Naive thymus-derived CD4-positive, alpha-beta T cell (primary cell): ENCODE measurements at places on chromosomes 1 and 21. TPM values are rescaled to one million over a fixed set of nuclear protein-coding genes. Genes with fewer than 3 reads are reported as not detected.
A peak's percentile ranks its signal among the peaks of the same experiment; 100 is the strongest.

The OR2L3 gene
- polyA plus RNA-seq, result not detected

DNA sequence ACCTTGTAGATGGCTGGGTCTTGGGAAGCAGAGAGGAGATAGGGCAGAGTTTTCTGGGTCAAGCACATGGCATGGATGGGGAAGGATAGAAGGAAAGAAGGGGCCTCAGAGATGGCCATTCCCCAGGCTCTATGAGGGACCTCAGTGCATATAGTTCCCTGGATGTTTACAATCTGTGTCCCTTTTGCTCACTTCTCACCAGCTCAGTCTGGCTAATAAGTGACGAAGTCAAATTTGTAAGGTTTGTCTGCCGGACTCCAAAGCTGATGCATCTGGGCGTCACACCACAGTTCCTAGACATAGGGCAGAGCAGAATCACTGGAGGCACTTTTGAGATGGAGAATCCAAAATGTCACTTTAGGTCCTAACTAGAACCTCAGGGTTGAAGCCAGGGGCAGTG, 416.4 kb upstream of the PROX1 start:
- no peak overlapping the region for H3K27ac ChIP-seq
- H3K36me3 ChIP-seq, result no peaks in the 10 kb centered on the region

The CAPZA1 gene
- polyA plus RNA-seq, result 114 TPM

The MRPL37 gene
- polyA plus RNA-seq, result 64.1 TPM

DNA sequence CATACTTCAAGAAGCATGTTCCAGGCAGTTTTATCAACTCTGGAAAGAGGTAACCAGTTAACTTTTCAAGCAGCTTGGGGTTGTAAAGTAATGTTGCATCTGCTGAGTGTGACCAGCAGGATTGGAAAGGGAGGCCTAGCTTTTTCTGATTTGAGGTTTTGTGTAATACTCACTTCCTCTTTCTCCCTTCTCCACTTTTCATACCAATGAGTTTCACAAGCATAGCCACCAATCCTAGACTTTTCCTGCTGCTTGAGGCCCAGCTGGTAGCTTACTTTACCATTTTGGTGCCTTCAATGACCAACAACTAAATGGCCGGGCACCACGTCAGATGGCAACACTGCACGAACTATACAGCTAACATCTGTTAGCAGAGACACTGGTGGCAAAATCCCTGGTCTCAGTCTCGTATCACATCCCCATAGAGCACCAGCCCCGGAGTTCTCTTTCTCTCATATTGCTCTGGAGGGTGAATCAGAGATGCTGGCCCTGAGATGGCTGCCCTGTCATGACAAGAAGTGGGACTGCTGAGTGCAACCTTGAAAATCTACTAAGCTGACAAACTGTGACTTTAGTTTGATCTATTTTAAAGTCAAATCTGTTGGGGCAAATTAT, 14.8 kb upstream of the GPR88 start:
- no peaks in the 10 kb centered on the region for H3K4me1 ChIP-seq
- DNase-seq, result no peak
- H3K4me3 ChIP-seq, result no peak overlapping the region
- H3K27ac ChIP-seq, result no peak overlapping the region

- no peak overlapping the region for H3K4me3 ChIP-seq
- no peak for DNase-seq
- H3K27ac ChIP-seq, result no peak overlapping the region
- no peaks in the 10 kb centered on the region for H3K4me1 ChIP-seq
- no peaks in the 10 kb centered on the region for H3K27me3 ChIP-seq
Measured at GRCh38 chr21:37546299-37546908, 179.8 kb downstream of the DYRK1A start.

DNA sequence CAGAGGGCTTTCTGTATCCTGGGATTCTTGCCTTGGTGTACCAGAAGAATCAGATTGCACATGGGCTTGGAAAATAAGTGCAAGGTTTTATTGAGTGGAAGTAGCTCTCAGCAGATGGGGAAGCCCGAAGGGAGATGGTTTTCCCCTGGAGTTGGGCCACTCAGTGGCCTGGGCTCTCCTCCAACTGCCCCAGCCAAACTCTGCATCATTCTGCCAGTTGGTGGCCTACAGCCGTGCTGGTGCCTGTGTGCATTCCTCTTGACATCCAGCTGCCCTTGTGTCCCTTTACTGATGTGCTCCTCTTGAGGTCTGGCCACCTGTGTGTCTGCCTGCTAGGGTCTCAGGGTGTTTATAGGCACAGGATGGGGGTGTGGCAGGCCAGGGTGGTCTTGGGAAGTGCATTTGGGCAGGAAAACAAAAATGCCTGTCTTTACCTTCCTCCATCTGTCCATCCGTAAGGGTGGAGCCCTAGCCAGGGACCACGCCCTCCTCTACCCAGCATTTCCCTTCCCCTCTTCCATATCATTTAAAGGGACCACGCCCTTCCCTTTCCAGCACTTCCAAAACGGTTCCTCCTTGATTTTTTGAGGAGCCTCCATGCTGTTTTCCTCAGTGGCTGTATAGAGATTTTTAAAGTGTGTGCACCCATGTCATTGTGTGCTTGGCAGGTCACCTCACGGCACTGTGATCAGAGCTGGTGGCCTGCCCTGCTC, 18.9 kb downstream of the SNAP47 start:
- DNase-seq, result no peak
- no peak overlapping the region for H3K4me3 ChIP-seq
- H3K36me3 ChIP-seq, result peaks cover 5% of the 10 kb centered on the region
- no peaks in the 10 kb centered on the region for H3K27me3 ChIP-seq
- H3K27ac ChIP-seq, result no peak overlapping the region

DNA sequence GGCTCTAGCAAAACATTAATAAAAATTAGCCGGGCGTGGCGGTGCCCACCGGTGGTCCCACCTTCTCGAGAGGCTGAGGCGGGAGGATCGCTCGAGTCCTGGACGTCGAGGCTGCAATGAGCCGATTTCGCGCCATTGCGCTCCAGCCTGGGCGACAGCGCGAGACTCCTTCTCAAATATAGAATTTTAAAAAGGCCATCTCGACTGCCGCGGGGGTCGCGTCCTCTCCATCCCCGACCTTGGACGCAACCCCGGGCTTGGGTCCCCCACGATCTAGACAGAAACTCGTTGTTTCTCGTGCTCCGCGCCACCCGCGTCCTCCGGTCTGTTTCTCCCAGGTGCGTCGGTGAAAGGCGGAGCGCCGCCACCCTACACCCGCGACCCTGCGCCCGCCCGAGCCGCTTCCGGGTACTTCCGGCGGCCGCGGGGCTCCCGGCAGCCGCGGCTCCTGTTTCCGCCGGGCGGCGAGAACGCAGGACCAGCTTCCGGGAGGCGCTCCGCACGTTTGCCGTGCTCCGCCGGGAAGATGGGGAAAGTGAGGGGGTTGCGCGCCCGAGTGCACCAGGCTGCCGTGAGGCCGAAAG, at the start of gene SLX9:
Gene SLX9, plus strand, starts transcription at position 498 of the 584 bp plus-strand sequence. Its CDS starts 29 bp downstream, at position 527.
- peak within 1 kb of the TSS; percentile 83 for H3K4me3 ChIP-seq
- H3K27ac ChIP-seq, result peak within 1 kb of the TSS; percentile 80
- no peaks in the 10 kb centered on the region for H3K36me3 ChIP-seq
- peaks cover 22% of the 10 kb centered on the region for H3K4me1 ChIP-seq
- DNase-seq, result peak; percentile 88
- no peaks in the 10 kb centered on the region for H3K27me3 ChIP-seq

DNA sequence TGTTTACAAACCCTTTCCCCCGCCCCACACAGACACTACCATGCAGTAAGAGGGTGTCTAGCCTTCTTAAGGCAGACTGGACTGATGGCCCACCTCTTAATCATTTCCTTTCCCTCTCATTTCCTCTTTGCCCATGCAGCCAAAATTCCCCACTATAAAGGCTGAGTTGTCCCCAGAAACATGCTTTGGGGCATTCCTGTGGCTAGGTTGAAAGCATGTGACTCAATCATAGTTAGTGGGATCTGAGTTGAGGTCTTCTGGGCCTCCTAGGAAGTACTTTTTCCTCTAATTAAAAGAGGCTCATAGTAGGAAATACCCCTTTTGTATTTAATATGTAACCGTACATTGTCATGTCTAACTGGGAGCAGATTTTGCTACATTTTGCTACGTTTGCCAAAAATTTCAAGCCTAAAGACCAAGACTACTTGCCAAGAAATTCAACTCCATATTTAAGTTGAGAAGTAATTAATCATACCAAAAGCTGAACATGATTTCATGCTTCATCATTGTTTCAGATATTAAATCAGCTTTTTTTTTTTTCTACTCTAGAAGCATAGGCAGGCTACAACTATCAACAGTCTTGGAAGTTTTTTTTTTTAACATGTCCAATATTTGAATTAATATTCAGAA, 174.7 kb downstream of the ADGRL4 start:
- no peak overlapping the region for H3K27ac ChIP-seq
- no peaks in the 10 kb centered on the region for H3K4me1 ChIP-seq
- no peak overlapping the region for H3K4me3 ChIP-seq
- no peak for DNase-seq
- no peaks in the 10 kb centered on the region for H3K36me3 ChIP-seq

The LRRC39 gene
- not detected for polyA plus RNA-seq

DNA sequence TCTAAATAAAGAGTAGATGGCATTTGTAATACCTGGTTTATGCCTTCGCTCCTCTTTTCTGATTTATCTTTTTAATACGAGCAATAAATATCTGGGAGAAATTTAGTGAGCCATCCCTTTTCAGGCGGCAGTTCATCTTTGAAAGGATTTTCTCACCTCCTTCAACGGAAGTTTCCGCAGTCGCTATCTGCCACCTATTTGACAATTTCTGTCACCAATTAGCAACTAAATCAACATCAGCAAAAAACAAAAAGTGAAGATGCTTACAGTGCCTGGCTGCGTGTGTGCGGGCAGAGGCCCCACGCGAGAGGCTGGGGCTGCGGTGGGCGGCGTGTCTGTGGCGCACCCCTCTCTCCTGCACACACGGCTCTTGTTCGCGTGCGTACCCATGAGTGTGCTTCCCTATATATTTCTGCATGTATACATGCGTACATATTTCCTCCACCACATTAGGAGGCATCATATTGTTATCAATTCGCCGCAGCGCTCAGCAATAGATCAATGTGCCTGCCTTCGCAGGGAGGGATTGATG, 117.3 kb upstream of the BARHL2 start:
- peaks cover 38% of the 10 kb centered on the region for H3K27me3 ChIP-seq
- H3K27ac ChIP-seq, result no peak overlapping the region

The SEMA6C gene
- 0.56 TPM for polyA plus RNA-seq

DNA sequence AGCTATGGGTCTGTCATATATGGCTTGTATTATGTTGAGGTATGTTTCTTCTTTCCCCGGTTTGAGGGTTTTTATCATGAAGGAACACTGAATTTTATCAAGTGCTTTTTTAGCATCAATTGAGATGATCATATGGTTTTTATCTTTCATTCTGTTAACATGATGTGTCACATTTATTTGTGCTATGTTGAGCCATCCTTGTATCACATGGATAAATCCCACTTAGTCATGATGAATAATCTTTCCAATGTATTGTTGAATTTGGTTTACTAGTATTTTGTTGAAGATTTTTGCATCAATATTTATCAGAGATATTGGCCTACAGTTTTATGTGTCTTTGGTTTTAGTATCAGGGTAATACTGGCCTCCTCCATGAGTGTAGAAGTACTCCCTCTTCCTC, 61.7 kb downstream of the GPR137B start:
- H3K27me3 ChIP-seq, result no peaks in the 10 kb centered on the region
- H3K4me3 ChIP-seq, result no peak overlapping the region

The MACO1 gene
- polyA plus RNA-seq, result 8.8 TPM

GRCh38 chr1:157948312-157949073, 45.0 kb upstream of the KIRREL1 start:
- no peaks in the 10 kb centered on the region for H3K36me3 ChIP-seq
- no peak overlapping the region for H3K27ac ChIP-seq
- H3K27me3 ChIP-seq, result no peaks in the 10 kb centered on the region
- no peak overlapping the region for H3K4me3 ChIP-seq
- no peak for DNase-seq

- no peak overlapping the region for H3K27ac ChIP-seq
- no peaks in the 10 kb centered on the region for H3K36me3 ChIP-seq
- no peaks in the 10 kb centered on the region for H3K4me1 ChIP-seq
- H3K4me3 ChIP-seq, result no peak overlapping the region
- H3K27me3 ChIP-seq, result no peaks in the 10 kb centered on the region
Measured at GRCh38 chr1:24380508-24380907, 33.1 kb downstream of the STPG1 start.

The KCNJ9 gene
- polyA plus RNA-seq, result 0.08 TPM

The TRABD2B gene
- polyA plus RNA-seq, result not detected

The TRIM62 gene
- polyA plus RNA-seq, result 7.9 TPM

DNA sequence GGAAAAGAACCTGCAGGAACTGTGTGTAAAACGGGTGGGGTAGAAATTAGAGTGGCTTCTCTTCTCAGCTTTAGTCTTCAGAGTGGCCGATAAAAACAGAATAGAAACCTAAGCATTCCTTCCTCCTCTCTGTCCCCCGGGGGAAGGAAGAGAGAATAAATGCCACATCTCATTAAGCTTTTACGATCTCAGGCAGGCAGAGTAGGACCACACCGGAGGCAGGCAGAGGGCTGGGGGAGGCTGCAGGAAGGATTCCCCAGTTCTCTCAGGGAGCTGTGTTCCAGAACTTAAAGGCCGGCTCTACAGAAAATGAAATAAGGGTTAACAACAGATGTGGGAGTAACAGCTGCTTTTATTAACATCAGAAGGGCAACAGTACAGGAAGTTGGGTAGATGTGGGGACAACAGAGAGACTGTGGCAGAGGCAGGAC, 24.5 kb upstream of the MEF2D start:
- no peaks in the 10 kb centered on the region for H3K27me3 ChIP-seq
- peaks cover 31% of the 10 kb centered on the region for H3K4me1 ChIP-seq
- H3K4me3 ChIP-seq, result no peak overlapping the region
- H3K27ac ChIP-seq, result no peak overlapping the region
- DNase-seq, result no peak

DNA sequence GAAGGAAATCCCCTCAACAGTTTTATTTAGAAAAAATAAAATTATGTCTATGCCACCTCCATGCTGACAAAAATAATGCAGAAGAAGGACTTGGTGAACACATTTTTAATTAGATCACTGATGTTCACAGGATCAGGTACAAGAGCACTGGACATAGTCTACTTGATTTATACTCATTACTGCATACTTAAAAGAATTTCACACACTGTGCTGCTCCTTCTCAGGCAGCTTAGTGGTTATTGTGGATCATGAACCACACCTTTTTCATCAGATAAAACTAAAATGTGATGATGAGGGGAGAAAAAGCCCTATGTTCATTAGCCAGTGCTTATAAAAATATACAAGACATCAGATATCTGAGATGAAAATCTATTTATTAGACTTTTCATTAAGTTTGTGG, 103.3 kb upstream of the DPH5 start:
- no peaks in the 10 kb centered on the region for H3K36me3 ChIP-seq
- DNase-seq, result no peak
- no peak overlapping the region for H3K4me3 ChIP-seq
- peaks cover 25% of the 10 kb centered on the region for H3K4me1 ChIP-seq
- H3K27me3 ChIP-seq, result no peaks in the 10 kb centered on the region
